Cardiac septum (tissue), 1 donor: ENCODE measurements at places on chromosomes 7 and 10. TPM values are rescaled to one million over a fixed set of nuclear protein-coding genes. Genes with fewer than 3 reads are reported as not detected.

- DNase-seq: no peak
Observed at GRCh38 chr7:28627896-28628295, 215.6 kb downstream of the CREB5 start.

GRCh38 chr10:24900888-24901685 lies 51.3 kb downstream of the PRTFDC1 start:
- DNase-seq: no peak

GRCh38 chr10:7915923-7916536 lies 97.7 kb downstream of the TAF3 start:
- DNase-seq: no peak

HOXA7 gene
- not detected for total RNA-seq

SPAM1 gene
- total RNA-seq: 0.24 TPM

UNC5B gene
- 22.4 TPM for total RNA-seq

TMEM196 gene
- not detected for total RNA-seq

NUB1 gene
- total RNA-seq: 32.6 TPM

COMMD3 gene
- 71.6 TPM for total RNA-seq
